ENCODE measurements at places on chromosomes 16 and 17.

GRCh38 chr17:9427465-9428315 is 147.9 kb downstream of the STX8 start:
- DNase-seq, result no peak

- DNase-seq, result no peak
These were observed 39.8 kb downstream of the NF1 start for GRCh38 chr17:31134576-31134975.

GRCh38 chr16:87764600-87765472 is 950 bp downstream of the KLHDC4 start:
- DNase-seq, result no peak

DNA sequence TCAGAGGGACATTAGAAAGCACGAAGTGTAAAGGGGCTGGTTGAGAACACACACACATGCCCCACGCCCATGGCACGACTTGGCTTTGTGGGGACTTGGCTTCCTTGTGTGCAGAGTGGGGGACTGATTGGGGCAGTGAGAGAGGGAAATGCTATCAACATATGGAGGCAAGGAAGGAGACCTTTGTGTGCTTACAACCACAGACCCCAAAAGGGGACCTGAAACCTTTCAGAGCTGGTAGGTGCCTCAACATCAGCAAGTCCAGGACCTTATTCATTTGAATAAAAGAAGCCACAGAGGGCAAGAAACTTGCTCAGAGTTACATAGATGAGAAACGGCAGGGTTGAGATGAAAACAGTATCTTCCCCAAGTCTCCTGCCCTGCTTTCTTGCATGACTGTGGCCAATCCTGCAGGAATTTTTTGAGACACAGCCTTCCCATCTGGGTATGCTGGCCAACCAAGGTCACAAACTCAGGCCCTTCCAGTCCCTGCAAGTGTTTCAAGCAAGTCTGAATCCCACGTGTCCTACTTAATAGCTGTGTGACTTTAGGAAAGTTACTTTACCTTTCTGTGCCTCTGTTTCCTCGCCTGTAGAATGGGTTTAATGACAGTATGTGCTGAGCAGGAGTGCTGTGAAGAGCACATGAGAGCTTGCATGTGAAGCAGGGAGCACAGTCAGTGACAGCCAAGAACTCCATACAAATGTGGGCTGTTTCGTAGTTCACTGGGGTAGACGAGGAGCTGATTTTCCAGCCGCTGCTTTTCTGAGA is 26.2 kb downstream of the C16orf78 start:
- peak; percentile 51 for DNase-seq

- no peak for DNase-seq
These were observed 5.6 kb downstream of the GFAP start for GRCh38 chr17:44909681-44910144.

DNA sequence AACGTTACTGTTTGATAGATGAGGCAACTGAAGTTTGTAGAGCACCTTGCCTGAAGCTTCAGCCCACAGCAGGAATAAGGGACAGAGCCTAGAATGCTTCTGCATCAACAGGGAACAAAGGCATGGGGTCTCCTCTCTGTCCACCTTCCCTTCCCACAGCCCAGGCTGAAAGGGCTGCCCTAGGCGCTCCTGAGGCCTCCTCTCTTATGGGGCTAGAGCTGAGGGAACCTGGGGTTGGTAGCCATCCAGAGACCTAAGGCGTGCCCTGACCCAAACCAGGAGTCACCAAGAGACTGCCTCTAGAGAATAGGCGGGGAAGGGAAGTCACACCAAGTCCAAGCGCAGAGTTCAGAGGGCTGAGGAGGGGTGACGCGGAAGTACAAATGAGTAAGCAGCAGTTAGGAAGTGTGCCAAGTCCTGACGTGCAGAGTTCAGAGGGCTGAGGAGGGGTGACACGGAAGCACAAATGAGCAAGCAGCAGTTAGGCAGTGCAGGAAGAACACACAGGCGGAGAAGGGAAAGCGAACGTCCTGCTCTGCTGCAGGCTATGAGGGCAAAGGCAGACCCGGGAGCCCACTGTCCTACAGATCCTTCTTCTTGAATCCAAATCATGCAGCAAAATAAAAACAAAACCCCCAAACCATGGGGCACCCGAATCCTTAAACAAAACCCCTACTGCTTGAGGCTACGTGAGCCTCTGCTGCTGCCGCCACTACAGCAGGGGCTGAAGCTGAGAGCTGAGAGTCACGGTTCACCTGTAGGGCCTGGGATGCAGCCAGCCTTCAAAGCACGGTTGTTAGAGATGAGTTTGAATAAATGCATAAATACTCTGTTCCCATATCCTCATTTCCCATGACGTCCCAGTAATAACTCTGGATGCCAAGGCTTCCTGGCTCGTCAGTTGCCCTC is 2.7 kb upstream of the SPG7 start:
- peak; percentile 78 for DNase-seq

DNA sequence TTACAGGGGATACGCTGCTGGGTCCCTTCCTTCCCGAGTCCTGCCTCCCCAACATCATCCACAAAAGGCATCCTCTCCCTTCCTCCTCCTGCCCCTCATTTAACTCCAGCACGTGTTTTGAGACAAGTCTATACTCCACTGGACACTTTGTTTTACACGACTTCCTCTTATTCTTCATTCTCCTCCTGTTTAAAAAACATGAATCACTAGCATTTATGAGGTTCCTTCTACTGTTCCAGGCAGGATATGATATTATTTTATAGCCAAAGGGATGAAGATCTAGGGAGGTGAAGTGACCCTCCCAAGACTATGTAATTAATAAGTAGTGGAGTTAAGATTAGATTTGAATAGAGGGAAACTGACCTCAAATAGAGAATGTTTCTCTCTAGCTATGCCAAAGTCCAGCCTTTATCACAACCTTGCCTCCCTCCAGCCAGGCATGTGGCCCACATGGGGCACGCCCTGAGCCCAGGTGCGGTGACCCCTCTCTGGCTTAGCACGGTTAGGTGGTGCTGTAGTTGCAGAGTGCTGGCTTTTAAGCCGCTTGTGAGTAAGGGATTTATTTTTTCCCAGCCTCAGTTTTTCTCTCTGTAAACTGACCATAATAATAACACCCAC is 1.3 kb upstream of the HSD17B2 start:
- no peak for DNase-seq

DNA sequence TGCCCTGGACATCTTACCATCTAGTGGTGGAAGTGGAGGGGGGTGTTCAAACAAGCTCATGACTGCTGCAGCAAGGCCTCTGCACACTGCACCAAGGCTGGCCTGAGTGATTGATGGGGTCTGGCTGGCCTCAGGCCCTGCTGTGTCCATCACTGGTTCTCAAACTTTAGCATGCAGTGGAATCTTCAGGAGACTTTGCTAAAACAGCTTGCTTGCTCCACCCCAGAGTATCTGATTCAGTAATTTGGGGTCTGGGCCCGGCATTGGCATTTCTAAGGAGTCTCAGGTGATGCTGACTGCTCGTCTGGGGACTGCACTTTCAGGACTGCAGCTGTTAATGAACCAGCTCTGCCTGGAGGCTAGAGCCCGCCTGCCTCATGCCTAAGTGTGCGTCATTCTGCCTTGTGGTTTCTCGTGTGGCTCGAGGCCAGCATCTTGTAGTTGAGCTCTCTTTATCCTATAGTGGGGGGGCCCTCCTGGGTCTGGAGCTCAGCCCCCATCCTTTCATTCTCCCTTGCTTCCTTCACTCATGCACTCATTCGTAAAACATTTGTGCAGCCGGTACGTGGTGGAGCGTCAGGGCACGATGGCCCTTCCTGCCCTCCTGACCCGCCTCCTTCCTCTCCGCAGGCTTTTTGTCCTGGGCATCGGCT is 4.1 kb downstream of the MGAT5B start:
- DNase-seq, result no peak

- DNase-seq, result no peak
These were observed 45.0 kb upstream of the SMURF2 start for GRCh38 chr17:64707050-64707591.

DNA sequence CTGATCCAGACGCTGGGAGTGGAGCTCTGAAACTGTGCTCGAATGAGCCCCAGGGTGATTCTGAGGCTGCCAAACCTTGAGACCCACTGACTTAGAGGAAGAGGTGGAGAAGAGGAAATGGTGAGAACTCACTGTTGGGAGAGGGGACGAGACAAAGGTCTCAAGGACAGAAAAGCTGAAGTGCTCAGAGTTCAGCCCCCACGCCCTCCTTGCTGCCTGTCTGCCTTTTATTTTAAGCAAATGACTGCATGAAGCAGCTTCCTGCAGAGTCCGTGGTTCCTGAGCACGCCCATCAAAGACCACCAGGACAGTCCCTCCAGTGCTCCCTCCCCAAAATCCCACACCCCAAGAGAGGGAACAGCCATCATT is 20.4 kb downstream of the COTL1 start:
- no peak for DNase-seq

GRCh38 chr16:88523309-88524161 is 46.7 kb upstream of the ZC3H18 start:
- DNase-seq, result no peak

- no peak for DNase-seq
These were observed 8.7 kb downstream of the GRB2 start for GRCh38 chr17:75396796-75397195.

- DNase-seq, result no peak
These were observed 1714.6 kb downstream of the TP53TG3F start for GRCh38 chr16:35174016-35174415.

GRCh38 chr17:62749926-62750325 is 58.2 kb downstream of the MARCHF10 start:
- no peak for DNase-seq

GRCh38 chr16:19524616-19525384 is 1.1 kb downstream of the CCP110 start:
- no peak for DNase-seq

Data from GM19239 (cell line).